Activated CD8-positive, alpha-beta memory T cell treated with anti-CD3 and anti-CD28 coated beads for 1 hour (primary cell): ENCODE measurements at places on chromosomes 7 and 10.

DNA sequence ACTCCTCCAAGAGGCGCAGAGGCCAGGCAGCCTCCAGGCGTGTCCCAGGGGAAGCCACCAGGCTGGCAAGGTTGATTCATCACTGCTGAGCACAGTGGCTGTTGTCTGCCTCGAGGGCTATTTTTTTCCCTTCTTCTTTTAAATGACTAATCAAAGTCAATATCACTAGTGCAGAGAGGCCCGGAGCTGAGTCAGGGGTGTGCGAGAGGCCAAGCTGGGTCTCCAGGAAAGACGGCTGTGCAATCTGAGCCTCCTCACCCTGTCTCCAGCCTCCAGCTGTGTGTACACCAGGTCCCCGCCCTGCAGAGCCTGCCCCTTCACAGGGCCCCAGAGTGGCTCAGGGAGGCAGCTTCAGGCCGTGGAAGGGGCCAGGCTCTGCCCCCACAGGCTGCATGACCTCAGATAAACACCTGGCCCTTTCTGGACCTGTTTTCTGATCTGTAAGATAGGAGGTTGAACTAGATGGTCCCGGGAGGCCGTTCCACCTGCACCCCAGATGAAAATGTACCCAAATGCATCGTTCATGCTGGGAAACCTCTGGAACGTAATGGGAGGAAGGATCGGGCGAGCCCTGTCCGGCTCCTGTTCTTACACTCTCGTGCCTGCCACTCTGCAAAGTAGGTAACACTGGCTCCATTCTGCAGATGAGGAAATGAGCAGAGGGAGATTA is 3.7 kb downstream of the STX1A start:
- DNase-seq, result no peak

DNA sequence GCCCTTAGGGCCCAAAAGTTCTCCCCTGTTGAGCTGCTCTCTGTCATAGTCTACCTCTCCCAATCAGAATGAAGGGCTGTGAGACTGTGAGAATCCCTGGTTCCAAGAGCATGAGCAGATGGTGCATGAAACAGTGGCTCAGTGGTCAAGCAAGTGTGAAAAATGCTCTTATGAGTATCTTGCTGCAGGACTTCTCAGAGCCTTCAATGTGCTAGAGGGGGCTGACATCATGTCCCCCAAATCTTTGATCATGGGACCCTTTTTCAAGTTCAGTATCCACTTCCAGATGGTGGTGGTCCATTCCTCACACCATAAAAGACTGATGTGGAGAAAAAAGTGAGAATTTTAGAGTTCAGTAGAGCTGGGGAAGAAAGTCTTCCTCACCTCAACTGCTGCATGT is 265.3 kb upstream of the HABP2 start:
- DNase-seq, result no peak

- DNase-seq, result no peak
Observed at GRCh38 chr7:70322856-70323255, 724.6 kb downstream of the AUTS2 start.

- DNase-seq, result no peak
Observed at GRCh38 chr10:120186506-120186905, 270.5 kb upstream of the PLPP4 start.

DNA sequence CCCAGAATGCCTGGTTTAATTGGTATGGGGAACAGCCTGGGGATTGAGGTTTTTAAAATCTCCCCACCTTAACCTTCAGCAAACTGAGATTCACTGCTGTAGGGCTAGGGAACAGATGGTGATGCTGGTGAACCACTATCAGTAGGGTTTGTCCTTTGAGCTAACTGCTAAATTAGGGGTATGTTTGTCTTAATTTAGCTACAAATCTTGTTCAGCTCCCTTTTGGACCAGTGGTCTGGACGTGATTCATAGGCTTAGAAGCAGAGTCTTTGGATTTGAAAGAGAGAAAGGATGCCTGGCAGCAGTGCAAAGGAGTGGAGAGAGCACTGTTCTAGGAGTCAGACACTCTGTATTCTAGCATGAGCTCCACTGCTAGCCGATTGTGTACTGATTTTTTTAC is 2.8 kb downstream of the HDAC9 start:
- DNase-seq, result no peak

DNA sequence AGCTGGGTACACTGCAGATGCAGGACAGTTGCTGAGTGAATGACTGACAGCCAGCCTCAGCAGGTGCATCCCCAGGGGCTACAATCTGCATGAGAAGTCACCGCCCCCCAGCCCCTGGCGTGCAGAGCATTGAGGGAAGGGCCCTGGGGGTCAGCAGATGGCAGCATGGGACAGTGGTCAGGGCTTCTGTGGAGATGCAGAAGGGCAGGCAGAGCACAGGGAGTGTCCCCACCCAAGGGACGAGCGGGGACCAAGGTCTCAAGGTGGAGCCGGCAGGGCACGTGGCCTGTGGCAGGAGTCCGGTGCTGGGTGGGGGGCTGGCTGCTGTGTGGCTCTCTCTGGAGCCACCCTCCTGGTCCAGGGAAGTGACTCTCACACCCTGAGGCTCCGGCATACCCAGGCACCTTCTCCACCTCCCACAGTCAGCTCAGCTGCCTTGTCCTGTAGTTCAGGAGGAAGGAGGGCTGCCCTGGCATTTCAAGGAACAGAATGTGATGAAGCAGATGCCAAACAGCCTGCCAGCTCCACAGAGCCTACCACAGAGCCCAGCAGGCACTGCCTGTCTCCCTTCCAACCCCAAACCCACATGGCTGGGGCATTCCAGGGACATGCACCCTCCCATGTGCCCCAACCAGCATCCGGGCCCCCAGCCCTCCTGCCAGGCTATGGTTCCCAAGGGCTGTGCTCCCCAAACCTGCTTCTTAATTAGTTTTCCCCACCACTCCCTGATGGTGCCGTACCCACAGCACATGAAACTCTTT is 114.5 kb downstream of the TMEM130 start:
- no peak for DNase-seq

- DNase-seq, result no peak
Observed at GRCh38 chr7:20264623-20265022, 47.4 kb upstream of the MACC1 start.

DNA sequence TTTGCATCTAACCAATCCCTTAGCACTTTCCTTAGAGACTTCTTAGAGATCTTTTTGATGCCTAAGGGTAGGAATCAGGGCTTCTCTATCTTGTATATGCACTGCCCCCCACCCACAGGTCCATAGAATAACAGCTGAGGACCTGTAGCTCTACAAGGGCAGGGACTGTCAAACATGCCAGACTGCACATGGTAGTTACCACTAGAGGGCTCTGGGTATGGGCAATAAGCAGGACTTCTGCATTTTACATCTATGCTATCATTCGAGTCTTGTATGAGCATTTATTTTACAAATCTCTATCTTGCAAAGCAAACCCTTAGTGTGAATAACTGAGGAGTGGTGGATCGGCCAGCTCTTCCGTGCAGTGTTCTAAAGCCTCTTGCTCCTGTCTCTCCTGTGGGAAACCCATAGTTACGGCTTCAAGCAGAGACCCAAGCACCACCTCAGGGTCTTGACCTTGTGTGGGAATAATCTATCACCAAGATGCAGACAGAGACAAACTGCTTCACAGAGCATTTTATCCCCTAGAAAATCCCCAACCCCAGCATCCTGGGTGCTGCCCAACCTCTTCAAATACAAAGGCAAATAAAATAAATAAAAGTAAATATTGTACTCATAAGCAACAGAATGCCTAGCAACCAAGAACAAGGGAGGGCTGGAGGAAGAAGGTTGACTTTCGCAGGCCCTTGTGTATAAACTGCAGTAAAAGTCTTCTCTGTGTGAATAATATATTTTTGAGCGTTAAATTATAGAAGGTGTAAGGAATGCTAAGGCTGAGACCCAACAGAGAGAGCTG is 219.3 kb downstream of the WDR11 start:
- no peak for DNase-seq

- no peak for DNase-seq
Observed at GRCh38 chr7:16989811-16990413, 108.1 kb upstream of the AGR3 start.

DNA sequence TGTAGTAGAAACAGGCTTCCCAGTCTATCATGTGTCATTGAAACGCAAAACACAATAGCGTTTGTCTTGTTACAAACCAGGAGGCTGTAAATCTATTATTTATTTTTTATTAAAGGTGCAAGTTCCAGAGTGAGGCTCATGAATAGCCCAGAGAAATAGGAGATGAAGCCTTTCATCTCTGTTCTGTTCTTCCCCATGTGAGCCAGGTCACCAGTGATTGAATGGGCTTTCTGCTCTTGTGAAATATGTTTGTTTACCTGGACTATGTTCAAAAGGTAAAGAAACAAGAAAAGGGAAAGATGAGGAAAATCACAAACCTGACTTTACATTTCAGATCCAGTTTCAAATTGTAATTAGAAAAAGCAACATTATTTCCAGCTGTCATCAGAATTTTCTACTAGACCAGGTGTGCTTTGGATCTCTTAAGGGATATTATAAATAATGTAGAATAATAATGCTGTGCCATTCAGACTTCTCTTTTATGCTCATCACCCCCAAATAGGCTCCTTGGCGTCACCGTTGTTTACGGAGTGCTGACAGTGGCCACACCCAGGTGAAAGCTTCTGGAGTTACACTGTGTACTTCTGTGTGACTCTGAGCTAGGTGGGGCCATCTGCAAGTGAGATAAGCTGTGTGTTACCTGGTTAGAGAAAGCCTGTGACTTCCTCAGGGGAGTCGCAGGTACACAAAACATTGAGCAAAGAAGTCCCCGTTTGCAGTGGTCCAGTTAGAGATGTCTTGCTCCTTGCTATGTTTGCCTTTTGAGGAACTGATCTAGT is 274.9 kb downstream of the SDK1 start:
- no peak for DNase-seq

- no peak for DNase-seq
Observed at GRCh38 chr10:22911889-22912762, 15.7 kb upstream of the ARMC3 start.

- DNase-seq, result no peak
Observed at GRCh38 chr7:55124989-55125875, 106.4 kb downstream of the EGFR start.
